ENCODE measurements at places on chromosomes 5 and 9.

- DNase-seq, result no peak
These were observed 28.3 kb upstream of the CER1 start for GRCh38 chr9:14750821-14751220.

- DNase-seq, result no peak
These were observed 122.5 kb downstream of the SLC1A3 start for GRCh38 chr5:36728697-36729543.

DNA sequence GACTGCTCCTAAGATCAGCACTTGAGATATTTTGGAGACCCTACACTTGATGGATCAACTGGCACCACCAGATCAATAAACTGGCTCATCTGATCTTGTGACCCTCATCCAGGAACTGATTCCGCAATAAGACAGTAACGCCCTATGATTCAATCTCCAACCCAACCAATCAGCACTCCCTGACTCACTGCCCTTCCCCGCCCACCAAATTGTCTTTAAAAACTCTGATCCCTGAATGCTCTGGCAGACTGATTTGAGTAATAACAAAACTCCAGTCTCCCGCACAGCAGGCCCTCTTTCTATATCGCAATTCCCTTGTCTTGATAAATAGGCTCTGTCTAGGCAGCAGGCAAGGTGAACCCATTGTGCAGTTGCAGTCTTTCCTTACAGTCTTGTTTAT lies 677.0 kb downstream of the LRRC70 start:
- no peak for DNase-seq

GRCh38 chr5:112004867-112005622 lies 248.1 kb upstream of the NREP start:
- no peak for DNase-seq
